Upper lobe of left lung (tissue), 6 donors: ENCODE measurements at places on chromosomes 7 and 10. TPM values are rescaled to one million over a fixed set of nuclear protein-coding genes. Genes with fewer than 3 reads are reported as not detected.
A peak's percentile ranks its signal among the peaks of the same experiment; 100 is the strongest.

The OR2A12 gene
- total RNA-seq: not detected

DNA sequence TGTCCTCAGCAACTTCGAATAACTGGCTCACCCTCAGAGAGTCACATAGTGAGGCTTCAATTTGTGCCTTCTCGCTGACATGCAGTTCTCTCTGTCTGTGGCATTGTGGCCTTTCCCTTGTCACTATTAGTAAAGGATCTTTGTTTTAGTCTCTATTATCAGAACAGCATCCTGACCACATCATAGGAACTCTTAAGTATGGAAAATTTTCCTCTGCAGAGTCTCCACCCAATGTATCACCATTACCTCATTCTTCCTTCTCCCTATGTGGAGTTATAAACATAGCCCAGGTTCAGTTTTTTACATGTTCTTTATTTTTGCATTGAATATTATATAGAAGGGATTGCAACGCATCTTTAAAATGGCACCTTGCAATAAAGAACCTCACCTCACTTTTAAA, 112.9 kb downstream of the FAM107B start:
- no peak overlapping the region for H3K4me3 ChIP-seq
- no peak for DNase-seq
- no peak overlapping the region for H3K27ac ChIP-seq
- H3K27me3 ChIP-seq: no peaks in the 10 kb centered on the region

DNA sequence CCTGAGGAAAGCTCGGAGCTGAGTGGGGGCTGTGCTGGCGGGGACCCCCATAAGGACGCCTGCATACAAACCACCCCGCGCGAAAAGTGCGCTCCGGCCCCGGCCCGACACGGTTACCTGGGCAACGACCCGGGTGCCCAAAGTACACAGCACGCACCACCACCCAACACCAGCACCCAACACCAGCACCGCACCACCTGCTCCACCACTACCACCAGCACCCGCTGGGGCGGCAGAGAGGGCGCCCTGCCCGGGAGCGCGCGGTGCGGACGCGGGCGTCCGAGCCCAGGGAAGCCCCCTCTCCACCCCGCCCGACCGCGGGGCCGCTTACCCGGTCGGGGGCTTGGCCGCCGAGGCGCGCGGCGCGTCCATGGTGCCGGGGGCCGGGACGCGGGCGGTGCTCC, 345 bp downstream of the COBL start:
- peak overlapping the region; percentile 73 for H3K4me3 ChIP-seq
- peak overlapping the region; percentile 81 for H3K27ac ChIP-seq
- peaks cover 4% of the 10 kb centered on the region for H3K27me3 ChIP-seq
- H3K36me3 ChIP-seq: no peaks in the 10 kb centered on the region

The SPDYE5 gene
- total RNA-seq: not detected

DNA sequence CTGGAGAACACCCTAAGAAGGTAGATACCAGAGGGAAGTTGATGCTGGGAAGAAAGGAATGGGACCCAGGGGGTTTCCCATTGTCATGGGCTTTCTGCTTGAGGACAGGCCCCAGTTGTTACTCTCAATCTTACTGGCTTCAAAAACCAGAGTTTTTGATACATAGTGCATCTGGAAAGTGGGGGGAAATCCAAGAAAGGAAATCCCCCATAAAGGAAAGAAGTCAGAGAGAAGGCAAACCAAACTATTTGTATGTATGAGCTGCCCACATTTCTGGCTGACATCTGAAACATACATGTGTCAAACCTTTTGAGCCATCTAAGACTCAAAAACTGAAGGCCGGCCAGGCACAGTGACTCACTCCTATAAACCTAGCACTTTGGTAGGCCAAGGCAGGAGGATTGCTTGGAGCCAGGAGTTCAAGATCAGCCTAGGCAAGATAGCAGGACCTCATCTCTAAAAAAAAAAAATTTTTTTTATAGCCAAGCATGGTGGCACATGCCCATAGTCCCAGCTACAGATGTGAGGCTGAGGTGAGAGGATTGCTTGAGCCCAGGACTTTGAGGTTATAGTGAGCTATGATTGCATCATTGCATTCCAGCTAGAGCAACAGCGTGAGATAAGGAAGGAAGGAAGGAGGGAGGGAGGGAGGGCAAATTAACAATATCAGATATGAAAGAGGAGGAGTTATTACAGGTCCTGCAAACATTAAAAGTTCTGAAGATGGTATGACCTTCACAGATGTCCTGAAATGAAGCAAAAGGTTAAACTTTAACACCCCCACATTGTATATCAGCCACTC, 6.7 kb upstream of the COA1 start:
- H3K4me1 ChIP-seq: no peaks in the 10 kb centered on the region
- no peak overlapping the region for H3K27ac ChIP-seq
- no peak overlapping the region for H3K4me3 ChIP-seq
- DNase-seq: no peak
- H3K27me3 ChIP-seq: no peaks in the 10 kb centered on the region
- H3K36me3 ChIP-seq: no peaks in the 10 kb centered on the region
